Non-pigmented ciliary epithelial cell (primary cell): ENCODE measurements at places on chromosomes 2 and 18.

DNA sequence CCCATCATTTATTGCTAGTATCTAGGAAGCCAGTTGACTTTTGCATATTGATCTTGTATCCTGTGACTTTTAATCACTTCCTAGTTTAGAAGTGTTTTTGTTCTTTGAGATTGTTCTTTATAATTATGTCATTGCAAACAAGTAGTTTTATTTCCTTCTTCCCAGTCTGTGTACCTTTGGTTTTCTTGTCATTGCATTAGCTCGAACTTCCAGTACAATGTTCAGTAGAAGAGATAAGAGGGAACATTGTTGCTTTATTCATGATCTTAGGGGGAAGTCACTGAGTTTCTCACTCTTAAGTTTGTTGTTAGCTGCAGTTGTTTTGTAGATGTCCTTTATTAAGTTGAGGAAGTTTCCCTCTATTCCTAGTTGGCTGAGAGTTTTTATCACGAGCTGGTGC lies 61.0 kb downstream of the TRAPPC12 start:
- no peak for DNase-seq

GRCh38 chr2:152335726-152336118 lies 748 bp downstream of the FMNL2 start:
- DNase-seq: no peak

DNA sequence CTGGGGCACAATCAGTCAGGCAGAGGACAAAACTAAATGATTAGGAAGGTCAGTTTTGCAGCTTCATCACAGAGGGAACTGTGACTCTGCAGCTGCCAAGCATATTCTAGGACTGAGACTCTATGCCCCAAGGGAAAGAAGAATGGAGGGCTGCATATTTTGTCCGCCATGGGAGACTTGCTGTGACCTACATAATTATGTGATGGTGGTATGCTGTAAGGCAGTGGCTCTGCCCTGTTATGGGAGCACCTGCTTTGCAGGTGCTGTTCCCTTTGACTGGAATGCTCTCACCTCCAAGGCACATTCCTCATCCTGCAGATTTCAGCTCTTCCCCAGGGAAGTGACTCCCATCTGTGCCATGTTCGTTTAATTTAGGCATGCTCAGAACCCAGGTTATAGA lies 261.9 kb upstream of the EPHA4 start:
- no peak for DNase-seq

DNA sequence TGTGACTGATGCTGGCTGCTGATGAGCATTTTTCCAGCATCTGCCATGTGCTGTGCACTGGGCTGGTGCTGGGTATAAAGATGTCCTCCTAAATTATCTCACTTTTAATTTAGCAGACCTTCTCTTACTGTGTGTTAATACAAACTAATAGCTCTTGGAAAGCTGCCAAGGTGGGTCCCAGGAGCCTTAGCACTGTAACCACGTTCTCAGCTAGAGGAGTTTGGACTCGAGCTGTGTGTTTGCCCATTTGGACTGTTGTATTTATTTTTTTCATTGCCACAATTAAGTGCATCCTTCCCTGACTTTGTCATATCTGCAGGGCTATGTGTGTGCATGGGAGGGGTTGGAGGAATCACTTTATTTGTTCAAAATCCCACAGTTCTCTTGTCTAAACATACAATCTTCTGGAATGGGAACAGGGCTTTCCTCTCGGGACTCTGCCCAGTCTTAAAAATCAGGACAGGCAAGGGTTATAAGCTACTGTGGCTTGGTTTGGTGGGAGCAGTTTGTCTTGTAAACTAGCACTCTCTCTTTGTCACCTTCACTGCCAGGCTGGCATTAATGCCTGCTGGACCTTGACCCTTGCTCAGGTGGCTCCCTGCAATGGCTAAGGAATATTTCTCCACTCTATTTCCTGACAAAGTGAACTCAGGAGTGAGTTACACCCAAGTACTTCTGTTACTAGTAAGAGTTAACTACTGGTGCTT lies 129.7 kb upstream of the MGAT5 start:
- no peak for DNase-seq
